Epithelial cell of proximal tubule (primary cell): ENCODE measurements at places on chromosomes 12 and 14. TPM values are rescaled to one million over a fixed set of nuclear protein-coding genes. Genes with fewer than 3 reads are reported as not detected.

- no peak for DNase-seq
Measured at GRCh38 chr14:22650960-22651521, 6.9 kb upstream of the OR6J1 start.

GRCh38 chr12:110286623-110287022 lies 5.6 kb downstream of the ATP2A2 start:
- no peak for DNase-seq

DNA sequence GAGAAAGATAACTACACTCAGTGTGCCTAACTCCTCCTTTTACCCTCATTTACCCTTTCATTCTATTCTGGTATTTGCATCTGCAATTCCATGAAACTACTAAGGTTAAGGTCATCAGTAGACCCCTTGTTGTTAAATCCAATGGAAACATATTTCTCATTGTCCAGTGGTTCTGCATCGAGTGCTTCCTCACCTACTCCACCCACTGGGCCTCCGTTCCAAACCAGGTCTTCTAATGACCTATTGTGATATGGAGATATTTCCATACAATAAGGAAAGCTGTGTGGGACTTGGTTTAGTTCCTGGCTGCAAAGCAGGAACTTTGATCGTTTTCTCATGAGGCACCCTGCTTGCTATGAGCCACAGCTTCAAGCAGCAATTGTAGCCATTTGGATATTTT lies 99.5 kb upstream of the FSCB start:
- no peak for DNase-seq

GRCh38 chr12:132474237-132474741 lies 15.7 kb upstream of the FBRSL1 start:
- DNase-seq = no peak

The DBX2 gene
- total RNA-seq = not detected in 2 replicates

GRCh38 chr12:54427106-54427505 lies 8.0 kb upstream of the ITGA5 start:
- no peak for DNase-seq

- DNase-seq = no peak
Measured at GRCh38 chr12:124744659-124745464, 118.8 kb downstream of the SCARB1 start.

The PRB2 gene
- not detected in 2 replicates for total RNA-seq

The CCDC196 gene
- not detected in 2 replicates for total RNA-seq

DNA sequence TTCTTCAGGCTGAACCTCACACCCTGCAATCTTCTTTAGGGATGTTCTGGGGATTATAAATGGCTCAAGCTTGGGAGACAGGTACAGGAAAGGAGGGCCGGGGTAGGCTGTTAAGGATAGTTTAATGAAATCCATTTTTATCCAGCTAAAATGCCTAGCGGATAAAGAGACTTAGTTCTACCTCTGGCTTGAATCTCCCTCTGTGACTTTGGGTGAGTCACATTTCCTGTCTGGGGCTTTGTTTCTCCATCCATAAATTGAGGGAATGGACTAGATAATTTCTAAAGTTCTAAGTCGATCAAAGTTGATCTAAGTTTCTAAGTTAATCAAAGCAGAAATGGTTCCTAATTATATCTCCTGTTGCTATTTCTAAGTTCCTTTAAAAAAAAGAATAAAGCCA lies 319.6 kb upstream of the E2F7 start:
- no peak for DNase-seq

GRCh38 chr14:60008042-60008441 lies 83.7 kb upstream of the PCNX4 start:
- no peak for DNase-seq

DNA sequence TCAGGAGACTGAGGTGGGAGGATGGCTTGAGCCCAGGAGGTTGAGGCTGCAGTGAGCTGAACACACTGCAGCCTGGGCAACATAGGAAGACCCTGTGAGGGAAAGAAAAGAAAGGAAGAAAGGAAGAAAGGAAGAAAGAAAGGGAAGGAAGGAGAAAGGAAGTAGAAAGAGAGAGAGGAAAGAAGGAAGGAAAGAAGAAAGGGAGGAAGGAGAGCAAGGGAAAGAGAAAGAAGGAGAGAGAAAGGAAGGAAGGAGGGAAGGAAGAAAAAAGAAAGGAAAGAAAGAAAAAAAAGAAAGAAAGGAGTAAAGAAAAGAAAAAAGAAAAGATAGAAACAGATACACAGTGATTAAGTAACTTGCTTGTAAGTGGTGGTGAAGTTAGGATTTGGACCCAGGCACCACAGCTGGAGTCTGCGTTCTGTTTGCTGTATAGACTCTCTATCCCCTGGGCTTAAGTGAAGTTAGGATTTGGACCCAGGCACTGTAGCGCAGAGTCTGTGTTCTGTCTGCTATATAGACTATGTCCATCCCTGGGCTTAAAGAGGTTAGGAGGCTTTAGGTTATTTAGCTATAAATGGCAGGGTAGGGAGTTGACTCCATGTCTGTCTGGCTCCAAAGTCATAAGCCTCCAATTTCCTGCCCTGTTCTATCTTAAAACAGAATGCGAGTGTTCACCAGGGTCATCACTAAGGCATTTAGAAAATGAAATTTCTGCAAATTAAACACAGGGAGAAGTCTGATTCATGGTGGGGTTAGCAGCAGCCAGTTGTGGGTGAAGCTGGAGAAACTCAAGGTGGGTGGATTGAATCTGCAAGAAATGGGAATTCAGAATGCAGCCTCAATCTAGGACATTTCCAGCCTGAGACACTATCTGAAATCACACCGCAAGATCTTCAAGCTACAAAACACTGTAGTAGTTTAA lies 13.3 kb upstream of the C12orf75 start:
- no peak for DNase-seq

GRCh38 chr14:88791629-88792472 lies 902 bp downstream of the EML5 start:
- DNase-seq = no peak

DNA sequence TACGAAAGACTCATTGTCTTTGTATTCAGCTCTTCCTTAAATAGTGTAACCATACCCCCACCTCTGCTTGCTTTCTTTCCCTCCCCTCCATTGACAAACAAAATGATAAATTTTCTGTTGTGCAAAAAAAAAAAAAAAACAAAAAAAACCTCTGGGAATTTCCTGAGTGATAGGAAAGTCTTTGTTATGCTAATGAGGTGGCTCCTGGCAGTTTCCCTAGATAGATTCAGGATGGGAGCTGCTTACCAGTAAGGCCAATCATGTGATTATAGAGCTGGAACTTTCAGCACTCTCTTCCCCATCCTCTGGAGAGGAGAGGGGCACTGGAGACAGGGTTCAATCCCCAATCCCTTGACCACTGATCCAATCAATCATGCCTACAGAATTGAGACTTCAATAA lies 120.5 kb downstream of the NUAK1 start:
- DNase-seq = no peak

DNA sequence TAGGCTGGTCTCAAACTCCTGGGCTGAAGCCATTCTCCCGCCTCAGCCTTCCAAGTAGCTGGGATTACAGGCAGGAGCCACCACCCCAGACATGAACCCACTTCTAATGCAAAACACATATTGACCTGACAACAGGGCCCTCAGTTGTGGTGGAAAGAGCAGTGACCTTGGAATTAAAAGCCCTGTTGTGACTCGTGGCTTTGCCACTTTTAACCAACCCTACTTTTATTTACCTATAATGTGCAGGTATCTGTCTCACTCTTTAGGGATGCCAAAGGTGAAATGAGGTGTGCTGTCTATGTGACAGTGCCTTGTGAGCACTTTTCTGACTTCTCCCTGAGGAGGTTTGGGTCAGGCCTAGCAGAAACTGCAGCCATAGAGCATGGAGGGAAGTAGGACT lies 132.8 kb upstream of the DNM1L start:
- DNase-seq = no peak

GRCh38 chr14:28831126-28831525 lies 64.5 kb downstream of the FOXG1 start:
- no peak for DNase-seq

The ELK3 gene
- total RNA-seq = 45.7 and 46.3 TPM in 2 replicates

DNA sequence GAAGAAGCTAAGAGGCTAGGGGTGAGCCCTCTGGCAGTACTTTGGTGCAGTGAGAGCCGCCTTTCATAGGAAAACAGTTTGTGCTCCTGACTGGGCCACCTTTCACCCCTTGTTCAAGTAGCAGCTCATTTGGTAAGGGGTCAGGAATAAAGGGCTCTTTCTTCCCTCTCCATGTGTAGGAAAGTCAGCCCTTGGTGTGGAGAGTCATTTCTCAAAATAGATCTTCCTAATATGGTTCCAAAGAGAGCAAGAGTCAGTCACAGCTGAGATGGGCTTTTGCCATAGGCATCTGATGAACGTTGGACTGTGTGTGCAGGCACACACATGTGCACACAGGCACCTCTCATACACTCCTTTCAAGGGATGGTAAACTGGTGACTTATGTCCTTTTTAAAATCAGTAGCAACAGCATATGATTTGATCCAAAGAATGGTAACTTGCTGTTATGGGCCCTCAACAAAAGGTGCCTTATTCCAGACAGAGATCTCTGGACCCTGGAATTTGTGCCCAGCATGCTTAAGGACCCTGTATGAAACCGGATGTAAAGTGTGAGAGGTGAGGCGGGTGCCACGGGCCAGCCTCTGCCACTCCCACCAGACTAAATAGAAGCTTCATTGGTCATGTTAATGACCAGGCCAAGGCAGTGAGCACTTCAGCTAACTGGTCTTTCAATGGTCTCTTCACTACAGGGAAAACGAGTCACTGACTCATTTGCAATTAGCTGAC lies 16.7 kb upstream of the RIC8B start:
- no peak for DNase-seq
